ENCODE measurements at places on chromosomes 7 and 10.

DNA sequence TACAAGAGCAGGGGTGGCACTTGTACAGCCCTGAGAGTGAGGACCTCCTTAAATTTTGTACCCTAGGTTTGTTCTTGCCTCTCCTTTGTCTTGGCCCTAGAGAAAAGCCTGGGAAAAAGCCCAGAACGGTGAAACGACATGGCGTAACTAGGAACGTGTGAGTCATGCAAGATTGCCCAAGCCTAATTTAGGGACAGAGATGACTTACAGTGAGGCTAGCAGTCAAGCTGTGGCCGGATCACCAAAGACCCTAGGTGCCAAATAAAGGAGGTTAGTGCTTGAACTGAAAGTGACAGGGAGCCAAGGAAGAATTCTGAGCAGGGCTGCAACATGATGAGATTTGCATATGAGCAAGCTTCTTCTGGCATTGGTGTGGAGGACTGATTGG lies 25.1 kb downstream of the TBXAS1 start:
- no peak for DNase-seq

- DNase-seq, result no peak
Measured at GRCh38 chr7:22864855-22865601, 42.4 kb upstream of the TOMM7 start.

- no peak for DNase-seq
Measured at GRCh38 chr10:49759787-49760551, 2.2 kb downstream of the OGDHL start.

DNA sequence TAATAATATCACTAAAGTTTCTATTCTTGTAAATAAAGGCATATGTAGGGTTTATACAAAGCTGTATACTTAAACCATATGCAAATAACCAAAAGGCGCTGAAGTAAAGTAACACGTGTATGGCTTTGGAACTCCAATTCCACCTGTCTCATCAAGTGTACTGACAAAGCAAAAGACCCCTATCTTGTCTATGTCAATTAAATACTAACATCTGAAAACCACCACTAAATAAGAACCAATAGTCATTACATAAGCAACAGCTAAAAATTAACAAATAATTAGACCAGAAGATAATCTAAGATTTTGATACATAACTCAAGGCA lies 93.9 kb downstream of the KMT2C start:
- no peak for DNase-seq

GRCh38 chr7:51013861-51014511 lies 231.3 kb upstream of the GRB10 start:
- no peak for DNase-seq

GRCh38 chr10:132146941-132147915 lies 39.5 kb upstream of the DPYSL4 start:
- no peak for DNase-seq

DNA sequence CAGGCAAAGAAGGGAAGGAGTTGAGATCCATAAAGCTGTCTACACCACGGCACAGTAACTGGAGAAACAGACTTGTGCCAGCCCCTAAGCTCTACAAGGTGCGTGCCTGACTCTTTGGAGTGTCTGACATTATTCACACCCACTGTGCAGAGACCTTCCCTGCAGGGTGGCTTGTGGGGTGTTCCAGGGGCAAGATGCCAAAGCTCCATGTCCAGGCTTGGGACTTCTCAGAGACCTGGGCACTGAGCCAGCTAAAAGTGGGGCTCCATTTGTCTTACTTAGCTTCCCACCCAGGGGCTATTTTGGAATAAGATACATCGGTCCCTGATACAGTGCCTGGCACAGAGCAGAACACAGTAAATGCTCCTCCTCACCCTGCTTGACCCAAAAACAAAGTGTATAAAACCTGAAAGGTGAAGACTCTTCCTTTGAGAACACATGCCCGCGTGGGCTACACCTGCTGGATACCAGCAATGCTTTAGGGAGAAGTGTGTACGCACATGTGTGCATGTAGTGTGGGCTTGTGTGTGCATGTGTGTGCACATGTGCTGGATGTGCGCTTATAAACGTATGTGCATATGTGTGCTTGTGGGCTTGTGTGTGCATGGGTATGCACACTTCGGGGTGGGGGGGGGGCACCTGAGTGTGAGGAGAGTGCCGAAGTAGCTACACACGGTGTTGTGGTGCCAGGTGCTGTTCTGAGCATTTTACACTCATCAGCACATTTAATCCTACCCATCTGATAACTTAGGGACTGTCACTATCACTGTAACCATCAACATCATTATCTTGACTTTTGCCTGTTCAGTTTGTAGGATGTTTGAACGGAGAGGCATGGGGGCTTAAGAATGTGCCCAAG lies 143.0 kb downstream of the ARHGAP22 start:
- no peak for DNase-seq

DNA sequence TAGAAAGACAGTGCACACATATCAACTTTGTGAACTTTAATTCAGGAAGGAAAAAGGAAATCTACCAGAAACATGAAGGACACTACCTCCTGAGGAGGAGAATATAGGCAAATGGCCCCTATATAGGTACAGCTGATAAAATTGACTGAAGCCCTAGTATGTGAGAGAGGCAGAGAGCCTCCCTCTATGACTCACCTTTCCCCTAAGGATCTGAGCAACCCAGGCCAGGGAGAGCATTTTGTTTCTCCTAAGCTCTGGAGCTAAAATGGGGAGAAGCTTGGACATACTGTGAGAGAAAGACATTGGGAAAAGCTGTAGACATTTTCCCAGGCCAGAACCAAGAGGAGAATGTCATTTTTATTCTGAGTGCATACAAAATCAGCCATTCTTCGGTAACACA lies 303.5 kb downstream of the AHR start:
- no peak for DNase-seq

DNA sequence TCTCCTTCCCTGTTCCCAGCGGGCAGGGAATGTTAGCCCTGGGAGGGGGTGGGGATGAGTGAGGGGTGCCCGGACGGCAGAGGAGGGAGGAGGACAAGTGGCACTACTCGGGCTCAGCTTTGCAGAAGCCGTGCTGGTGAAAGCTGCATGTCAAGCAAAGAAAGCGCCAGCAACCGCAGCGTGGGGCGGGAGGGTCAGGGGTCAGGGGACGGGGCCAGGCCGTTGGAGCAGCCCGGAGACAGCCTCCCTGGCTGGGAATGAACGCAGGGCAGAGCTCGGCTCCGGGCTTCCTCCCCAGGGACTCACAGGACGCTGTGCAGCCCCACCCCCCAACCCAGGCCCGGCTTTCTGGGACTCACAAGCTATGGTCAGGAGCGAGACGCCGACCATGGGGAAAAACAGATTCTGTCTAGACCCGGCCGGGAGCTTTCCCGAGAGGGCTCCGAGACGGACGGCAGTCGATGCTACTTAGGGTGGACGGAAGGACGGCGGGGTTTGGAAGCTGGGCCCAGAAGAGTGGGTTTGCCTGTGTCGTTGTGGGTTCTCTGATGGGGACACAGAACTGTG lies 113.4 kb downstream of the VIPR2 start:
- DNase-seq, result no peak

- DNase-seq, result no peak
Measured at GRCh38 chr7:76505168-76506080, 4.9 kb upstream of the UPK3B start.

- no peak for DNase-seq
Measured at GRCh38 chr7:11655642-11656041, 176.4 kb downstream of the THSD7A start.

GRCh38 chr10:49272251-49273081 lies 26.5 kb upstream of the C10orf71 start:
- DNase-seq, result no peak

- DNase-seq, result peak; percentile 41
Measured at GRCh38 chr7:75762350-75762917, 9.6 kb downstream of the CCL26 start.

DNA sequence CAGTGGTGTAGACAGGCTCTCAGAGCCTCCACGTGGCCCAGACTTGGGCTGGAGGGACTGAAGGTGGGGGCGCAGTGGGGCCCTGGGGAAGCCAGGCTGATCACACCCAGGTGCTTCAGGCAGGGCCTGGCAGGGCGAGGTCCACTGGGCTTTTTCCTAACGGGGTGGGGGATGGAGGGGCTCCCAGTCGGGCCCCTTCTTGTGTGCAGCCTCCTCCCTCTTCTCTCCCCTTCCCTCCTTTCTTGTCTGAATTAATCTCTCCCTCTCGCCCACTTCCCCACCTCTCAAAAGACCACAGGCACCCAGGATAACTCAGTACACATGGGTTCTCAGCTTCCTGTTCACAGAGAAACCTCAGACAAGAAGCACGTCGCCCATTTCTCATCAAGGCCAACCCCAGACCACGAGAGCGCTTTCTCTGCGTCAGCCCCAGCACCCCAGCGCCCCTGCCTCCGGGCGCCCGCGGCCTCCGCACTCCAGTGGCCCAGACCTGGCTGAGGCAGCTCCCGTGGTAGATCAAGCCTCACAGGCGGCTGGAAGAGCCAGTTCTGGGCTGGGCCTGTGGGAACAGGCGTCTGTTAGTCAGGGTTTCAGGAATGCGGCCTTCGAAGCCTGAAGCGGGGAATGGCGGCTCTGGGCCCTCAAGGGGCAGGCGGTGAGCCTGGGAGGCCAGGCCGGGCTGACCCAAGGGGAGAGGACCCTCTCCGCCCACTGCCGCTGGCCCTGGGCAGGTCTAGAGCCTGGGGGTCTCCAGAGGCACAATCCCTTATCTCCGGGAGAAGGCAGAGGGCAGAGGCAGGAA lies 50.6 kb downstream of the PWWP2B start:
- no peak for DNase-seq

DNA sequence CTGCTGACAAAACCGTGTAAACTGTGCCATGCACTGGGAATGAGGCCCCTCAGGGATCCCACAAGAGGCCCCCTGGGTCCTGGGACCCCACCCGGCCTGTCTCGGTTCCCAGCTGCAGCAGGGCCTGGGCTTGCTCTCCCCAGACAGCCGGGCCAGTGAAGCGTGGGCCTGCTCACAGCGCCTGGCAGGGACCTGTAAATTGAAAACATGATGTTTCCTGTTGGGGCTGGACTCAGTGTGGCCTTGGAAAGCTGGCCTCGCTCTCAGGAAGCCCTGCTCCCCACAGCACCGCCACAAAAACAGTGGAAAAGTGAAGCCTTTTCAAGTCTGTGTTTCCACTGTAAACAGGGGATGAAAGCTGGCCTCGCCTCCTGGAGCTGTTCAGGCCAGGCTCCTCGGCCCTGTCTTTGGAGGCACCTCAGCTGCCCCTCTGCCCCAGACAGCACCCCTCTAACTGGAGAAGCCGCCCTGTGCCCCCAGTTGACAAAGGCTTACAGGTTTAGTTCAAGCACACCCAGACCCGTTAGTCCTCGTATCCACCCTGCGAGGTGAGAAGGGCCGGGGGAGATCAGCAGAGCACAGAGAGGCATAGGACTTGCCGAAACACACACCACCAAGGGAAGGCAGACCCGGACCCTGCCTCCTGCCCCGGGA lies 108.3 kb downstream of the ZMIZ1 start:
- no peak for DNase-seq

GRCh38 chr10:129784891-129785290 lies 179.2 kb downstream of the EBF3 start:
- no peak for DNase-seq

GRCh38 chr10:119251315-119251708 lies 43.9 kb downstream of the GRK5 start:
- no peak for DNase-seq

- peak; percentile 11 for DNase-seq
Measured at GRCh38 chr10:30967650-30968410, 63.8 kb downstream of the ZNF438 start.

GRCh38 chr10:8444630-8445029 lies 390.1 kb downstream of the GATA3 start:
- no peak for DNase-seq

GRCh38 chr10:103147645-103148044 lies 45.4 kb downstream of the NT5C2 start:
- no peak for DNase-seq

DNA sequence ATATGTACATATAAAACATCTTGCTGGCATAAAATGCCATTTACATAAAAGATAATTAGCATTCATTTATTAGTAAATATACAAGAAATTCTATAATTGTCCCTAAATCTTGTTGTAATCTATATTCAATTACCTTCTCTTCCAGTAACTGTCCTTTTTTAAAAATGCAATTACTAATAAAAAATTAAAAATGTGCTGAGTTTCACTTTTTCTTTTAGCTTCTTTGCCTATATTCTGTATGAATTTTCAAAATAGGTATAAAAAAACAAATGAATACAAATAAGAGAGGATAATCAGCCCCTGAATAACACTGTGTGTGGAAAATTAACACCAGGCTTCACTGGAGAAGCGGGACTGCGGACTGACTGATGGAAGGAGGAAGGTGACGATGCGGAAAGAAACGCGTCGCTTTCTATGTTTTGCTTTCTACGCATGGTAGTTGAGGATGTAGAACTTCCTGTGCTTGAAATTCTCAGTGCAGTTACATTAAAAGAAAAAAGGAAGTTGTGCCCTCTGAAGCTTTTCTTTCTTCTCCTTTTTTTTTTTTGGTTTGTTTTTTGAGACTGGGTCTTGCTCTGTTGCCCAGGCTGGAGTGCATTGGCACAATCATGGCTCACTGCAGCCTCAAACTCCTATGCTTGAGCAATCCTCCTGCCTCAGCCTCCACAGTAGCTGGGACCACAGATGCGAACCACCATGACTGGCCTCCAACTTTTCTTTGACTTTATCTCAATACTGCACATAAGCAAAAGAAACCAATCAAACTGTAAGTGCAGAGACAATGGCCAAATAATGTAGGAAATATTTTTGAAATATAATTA lies 7.4 kb upstream of the ZMYND11 start:
- no peak for DNase-seq

GRCh38 chr7:24932815-24933214 lies 47.2 kb downstream of the OSBPL3 start:
- DNase-seq, result no peak

DNA sequence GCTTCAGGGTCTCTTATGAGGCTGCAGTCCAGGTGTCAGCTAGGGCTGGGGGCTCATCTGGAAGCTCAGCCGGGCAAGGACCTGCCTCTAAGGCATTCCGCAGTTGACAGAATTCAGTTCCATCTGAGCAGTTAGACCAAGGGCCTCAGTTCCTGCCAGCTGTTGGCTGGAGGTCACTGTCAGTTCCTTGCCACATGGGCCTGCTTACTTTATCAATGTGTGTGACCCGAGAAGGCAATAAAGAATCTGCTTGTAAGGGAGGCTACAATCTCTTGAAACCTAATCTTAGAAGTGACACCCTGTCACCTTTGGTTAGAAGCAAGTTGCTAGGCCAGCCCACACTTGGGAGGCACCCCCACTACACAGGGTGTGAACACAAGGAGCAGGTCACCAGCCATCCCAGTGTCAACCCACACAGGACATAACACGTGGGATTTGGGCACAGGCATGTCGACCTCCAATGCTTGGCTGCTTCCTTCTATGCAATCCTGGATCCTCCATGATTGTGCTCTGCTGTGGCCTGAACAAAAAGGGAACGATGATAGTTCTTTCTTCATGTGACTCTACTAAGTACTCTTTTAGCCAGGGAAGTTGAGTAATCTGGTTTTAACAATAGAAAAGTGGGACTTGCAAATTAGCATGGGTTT lies 41.8 kb downstream of the MTURN start:
- DNase-seq, result no peak

- DNase-seq, result no peak
Measured at GRCh38 chr7:47685712-47686376, 103.9 kb upstream of the TNS3 start.

GRCh38 chr10:60423920-60424319 lies 34.2 kb upstream of the ANK3 start:
- no peak for DNase-seq
